Daoy (cell line): ENCODE measurements at places on chromosomes 2 and 18.

DNA sequence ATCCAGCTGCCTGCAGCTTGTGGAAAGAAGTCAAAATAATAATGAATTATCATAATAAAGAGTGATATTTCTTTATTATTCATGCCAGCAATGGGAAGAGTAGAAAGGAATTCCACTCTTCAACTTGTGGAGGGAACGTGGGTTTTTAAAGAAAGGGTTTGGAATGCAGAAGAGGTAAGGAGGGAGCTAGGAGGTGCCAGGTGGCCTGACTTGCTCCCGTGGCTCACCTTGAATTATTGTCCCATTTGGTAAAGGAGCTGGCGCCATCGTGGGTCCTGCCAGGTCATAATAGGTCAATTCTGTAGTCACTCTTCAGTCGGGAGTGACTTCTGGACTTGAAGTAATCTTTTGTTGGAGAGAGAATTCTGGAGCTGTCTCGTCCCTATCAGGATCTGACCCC, 95.2 kb upstream of the BARD1 start:
- DNase-seq, result no peak

GRCh38 chr2:200871151-200871550, 6.7 kb upstream of the CLK1 start:
- no peak for DNase-seq

- DNase-seq, result peak; percentile 15
Observed at GRCh38 chr2:40279001-40279400, 172.9 kb downstream of the SLC8A1 start.

GRCh38 chr2:28336982-28337627, 55.6 kb upstream of the FOSL2 start:
- DNase-seq, result no peak

- peak; percentile 7 for DNase-seq
Observed at GRCh38 chr2:113791697-113792590, 35.5 kb upstream of the SLC35F5 start.

DNA sequence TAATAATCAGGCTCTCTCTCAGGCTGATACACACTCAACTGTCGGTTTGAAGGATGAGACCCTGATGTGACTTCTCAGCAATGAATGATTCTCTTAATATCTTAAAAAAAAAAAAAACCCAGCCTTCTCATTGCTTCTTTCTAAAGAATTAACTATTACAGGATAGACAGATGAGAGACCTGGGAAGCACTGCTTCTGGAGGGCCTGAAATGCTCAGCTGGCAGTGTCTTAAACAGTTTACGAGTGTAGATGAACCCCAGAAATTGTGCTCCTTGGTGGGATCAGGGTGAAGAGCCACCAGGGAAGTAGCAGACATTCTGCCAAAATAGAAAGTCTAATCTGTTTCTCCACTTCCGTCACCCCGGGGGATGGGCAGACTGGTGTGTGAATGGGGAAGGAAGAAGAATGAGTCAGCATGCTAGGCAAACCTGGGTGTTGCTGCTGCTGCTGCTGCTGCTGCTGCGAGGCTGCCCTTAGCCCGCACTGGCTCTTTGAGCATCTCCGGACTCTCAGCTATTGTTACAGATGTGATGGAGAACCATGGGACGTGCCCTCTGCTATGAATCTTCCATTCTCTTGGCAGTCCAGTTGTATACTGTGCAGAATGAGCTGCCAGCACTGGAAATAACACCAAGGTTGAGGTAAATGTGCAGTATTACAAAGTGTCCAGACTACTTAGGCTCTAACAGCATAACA, 158.4 kb downstream of the SETBP1 start:
- peak; percentile 81 for DNase-seq

GRCh38 chr2:111176388-111176787, 55.7 kb downstream of the BCL2L11 start:
- DNase-seq, result peak; percentile 15

DNA sequence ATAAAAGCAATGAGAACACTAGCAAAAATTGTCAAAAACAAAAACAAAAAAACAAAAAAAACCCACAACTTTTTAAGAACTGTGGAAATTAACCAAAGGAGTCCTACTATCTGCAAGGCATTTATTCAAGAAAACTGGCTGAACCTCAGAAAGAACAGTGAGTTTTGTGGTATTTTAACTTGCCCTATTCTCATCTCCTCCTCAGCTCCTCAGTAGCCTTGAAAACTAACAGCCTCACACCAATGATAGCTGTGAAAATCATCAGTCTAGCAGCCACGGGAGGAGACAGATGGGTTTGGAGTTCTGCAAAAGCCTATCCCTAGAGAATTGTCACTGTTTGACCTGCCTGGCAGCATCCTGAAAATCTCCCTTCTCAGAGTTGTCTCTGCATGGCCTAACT, 20.1 kb upstream of the DNER start:
- no peak for DNase-seq

DNA sequence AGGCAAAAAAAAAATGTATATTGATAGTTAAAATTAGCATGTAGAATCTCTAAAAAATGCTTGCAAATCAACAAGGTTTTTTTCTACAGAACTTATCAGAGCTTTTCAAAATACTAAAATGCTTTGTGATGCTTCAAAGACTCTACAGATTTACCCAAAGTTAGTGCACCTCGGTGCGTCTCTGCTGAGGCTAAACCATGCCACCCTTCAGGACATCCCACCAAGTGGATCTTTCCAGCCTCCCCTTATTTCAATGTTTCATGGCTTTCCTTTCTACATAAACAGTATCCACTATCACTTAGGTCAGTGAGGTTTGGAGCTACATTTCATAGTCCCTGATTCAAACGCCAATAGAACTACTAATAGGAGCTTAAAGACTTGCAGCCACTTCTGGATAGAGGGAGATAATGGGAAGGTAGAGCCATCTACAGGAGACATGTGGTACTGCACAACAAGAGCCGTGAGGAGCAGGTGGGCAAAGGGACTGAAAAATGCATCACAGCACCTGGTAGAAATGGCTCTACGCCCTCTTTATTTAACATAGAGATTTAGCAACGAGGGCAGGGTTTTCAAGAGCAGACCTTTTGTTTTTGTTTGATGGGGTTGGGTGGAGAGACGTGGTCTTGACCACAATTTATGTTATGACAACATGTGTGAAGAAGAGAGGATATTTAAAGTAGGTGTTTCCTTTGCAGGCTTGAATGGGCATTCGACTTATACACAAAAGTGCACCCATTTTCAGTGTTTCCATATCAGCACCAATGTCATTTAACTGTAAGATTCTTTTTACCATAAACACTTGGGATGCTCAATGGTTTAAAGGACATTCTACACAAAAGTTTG, 56.1 kb upstream of the SLC35G4 start:
- peak; percentile 44 for DNase-seq

- no peak for DNase-seq
Observed at GRCh38 chr2:168997118-168997521, 34.0 kb downstream of the ABCB11 start.

DNA sequence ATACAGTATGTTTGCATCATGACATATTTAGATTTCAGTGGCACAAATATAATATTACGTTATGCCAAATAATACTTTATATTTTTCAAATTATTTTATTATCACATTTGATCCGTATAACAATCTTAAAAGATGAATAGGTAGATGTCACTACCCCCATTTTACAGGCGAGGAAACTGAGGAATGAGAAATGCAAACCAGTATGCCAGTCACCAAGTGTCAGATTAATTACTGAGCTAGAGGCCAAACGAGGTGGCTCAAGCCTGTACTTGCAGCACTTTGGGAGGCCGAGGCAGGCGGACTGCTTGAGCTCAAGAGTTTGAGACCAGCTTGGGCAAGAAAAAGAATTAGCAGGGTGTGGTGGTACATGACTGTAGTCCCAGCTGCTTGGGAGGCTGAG, 17.4 kb upstream of the YES1 start:
- no peak for DNase-seq
